Hematopoietic multipotent progenitor cell treated with erythropoietin and hydrocortisone succinate and interleukin-3 and kit ligand, for 15 days (in vitro differentiated cells): ENCODE measurements at places on chromosomes 5 and 9.

DNA sequence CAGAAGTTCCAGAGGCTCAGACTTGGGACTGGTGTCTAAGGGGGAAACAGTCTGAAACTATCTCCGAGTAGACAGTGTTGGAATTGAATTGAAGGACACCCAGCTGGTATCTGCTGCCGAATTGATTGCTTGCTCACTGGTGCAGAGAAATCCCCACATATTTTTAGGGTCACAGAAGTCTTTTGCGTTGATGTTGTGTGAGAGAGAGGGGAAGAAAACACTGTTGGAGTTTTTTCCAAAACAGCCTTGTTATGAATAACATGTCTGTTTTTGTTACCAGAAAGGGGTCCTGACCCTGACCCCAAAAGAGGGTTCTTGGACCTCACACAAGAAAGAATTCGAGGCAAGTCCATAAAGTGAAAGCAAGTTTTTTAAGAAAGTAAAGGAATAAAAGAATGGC is 81.3 kb downstream of the ALDH7A1 start:
- DNase-seq: no peak

GRCh38 chr9:100294806-100295205 is 57.9 kb downstream of the TEX10 start:
- DNase-seq: no peak

- DNase-seq: no peak
These were observed 66.3 kb upstream of the UNC5A start for GRCh38 chr5:176743868-176744583.

DNA sequence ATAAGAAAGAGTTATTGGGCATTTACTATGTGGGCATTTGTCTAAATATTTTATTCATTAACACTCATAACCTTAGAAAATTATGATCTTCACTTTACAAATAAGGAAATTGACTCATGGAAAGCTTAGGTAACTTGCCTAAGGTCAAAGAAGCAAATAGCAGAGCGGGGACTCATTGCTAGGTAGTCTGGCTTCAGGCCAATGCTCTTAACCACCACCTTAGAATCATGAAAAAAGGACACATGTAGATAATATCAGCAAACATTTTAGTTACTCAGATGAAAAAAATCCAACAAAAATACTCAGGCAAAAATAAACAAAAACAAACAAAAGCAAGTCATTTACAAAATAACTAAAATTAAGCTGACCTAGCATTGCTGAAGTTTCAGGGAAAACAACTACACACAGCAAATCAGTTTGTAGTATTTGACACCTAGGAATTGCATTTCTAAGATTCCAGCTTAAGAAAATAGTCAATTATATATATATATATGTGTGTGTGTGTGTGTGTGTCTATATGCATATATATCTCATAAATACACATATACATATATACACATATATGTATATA is 166.0 kb downstream of the HMHB1 start:
- DNase-seq: no peak

DNA sequence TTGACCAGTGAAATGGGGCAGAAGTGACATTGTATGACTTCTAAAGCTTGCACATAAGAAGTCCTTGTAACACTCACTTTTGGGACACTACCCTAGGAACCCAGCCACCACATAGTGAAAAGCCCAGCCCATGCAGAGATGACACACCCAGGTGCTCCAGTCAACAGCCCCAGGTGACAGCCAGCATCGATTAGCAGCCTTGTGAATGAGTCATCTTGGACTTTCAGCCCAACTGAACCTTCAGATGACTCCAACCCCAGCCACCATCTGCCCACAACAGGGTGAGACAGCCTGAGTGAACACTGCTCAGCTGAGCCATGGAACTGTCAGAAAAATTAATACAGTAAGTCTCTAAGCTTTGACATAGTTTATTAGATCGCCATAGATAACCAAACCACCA is 458.6 kb downstream of the ZSWIM6 start:
- no peak for DNase-seq

DNA sequence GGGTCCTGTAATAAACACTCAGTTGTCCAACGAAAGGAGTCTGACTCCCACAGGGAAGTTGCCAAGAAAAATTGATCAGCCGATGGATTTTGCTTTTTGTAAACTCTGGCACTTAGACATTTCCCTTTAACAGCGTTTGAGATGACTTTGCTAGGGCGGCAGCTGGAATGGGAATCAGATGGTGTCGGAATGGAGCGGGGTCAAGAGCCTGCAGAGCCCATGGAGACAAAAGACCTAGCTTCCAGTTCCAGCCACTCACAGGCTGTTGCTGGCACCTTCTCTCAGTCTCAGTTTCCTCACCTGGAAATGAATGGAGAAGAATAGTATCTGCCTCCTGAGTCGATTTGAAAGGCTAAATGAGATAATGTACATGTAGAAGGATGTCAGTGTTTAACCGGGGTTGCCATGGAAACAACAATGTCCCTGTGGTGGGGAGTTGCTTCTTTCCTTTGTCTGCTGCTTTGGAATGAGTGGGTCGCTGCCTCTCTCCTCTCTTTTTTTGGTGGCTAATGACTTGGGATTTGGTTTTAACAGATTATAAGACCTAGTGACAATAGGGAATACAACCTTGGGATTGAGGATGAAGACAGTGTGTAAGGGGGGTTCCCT is 137.4 kb downstream of the GAS1 start:
- no peak for DNase-seq
